H1 (cell line): ENCODE measurements at places on chromosomes 16 and 17.

DNA sequence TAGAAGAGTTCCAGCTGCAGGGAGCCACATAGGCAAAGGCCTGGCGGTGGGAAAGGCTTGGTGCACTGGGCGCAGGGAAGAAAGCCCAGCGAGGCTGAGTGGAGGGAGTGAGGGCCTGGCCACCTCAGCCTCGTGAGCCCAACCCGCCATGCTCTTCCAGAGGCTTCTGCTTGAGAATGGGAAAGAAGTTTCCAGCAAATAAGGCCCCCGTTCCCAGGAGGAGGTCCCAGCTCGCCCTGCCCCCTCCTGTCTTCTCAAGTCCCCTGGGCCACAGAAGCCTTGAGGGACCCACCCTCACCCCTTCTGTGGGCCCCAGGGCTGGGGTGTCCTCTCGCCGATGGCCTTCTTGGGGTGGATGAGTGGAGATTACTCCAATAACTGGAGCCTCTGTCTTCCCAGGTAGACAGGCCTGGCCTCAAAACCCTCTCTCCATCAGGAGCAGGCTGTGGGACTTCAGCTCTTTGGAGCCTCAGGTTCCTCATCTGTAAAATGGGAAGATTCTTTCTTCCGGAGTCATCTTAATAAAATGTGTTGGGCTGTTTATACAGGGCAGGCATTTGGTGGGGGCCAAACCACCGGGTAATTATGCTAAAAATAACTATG is 933 bp upstream of the SNN start:
- DNase-seq, result no peak

DNA sequence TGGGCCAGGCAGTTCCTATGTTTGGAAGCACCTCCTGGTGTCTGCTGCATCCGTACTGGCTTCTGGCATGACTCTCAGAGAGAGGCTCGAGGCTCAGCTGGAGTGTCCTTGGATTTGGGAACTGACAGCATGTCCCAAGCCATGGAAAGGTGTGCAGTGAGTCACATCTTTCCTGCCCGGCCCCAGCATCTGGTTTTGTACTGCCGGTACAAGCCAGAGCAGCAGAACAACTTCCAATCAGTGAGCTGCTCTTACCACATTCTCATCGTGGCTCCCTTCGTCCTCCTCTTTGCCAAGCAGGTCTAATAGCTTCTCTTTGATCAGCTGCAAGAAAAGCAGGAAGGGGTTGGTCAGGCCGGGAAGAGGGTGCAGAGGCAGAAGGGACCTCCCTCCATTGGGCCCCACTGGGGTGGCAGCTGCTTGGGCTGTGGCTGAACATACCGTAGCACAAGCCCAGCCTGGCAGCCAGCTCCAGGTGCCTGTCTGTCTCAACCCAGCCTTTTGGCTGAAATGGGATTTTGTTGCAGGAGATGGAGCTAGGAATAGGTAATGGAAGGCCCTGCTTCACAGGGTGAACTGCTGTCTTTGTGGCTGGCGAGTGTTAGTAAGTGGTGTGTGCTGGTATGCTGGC is 24.2 kb downstream of the SPACA3 start:
- DNase-seq, result no peak

DNA sequence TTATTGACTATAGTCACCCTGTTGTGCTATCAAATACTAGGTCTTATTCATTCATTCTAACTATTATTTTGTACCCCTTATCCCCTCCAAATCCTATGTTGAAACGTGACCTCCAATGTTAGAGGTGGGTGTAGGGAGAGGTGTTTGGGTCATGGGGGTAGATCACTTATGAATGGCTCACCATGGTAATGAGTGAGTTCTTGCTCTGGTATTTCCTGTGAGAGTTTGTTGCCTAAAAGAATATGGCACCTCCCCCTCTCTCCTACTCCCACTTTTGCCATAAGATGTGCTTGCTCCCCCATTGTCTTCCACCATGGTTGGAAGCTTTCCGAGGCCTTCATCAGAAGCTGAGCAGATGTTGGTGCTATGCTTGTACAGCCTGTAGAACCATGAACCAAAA is 59.3 kb upstream of the BRD7 start:
- no peak for DNase-seq

DNA sequence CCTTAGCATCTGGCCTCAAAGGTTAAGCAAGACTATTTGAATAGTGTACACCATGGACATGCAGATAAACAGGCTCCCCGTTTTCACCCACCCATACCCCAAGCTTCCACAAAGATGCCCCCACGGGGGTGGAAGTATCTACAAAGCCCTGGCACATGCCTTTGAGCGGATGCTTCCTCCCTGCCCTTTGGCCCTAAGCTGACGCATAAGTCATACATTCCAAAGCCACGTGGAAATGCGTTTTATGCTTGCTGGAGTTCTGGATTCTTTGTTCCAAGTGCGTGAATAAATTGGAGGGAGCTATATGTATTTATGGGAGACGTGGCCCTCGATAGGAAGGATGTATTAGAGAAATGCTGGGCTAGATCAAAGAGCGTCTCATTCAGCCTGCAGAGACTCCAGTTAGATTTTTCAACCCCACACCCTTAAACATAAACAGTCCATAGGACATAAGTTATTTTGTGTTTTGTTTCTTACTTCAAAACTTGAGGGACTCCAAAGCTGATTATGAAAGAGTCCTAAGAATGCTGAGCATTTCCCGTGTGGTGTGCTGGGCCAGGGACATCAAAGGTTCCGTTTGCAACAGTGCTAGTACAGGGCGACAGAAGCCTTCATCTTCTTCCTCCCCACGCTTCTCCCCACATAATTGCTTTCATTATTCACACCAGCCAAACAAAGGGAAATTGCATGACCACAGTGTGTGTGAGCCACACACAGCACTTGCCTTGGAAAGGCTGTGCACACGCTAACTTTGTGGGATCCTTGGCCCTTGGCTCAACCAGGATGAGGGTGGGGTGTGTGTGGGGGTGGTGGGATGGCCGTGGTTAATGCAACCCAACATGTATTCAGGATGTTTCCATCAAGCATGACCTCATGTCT is 73.6 kb downstream of the WIPI1 start:
- no peak for DNase-seq

DNA sequence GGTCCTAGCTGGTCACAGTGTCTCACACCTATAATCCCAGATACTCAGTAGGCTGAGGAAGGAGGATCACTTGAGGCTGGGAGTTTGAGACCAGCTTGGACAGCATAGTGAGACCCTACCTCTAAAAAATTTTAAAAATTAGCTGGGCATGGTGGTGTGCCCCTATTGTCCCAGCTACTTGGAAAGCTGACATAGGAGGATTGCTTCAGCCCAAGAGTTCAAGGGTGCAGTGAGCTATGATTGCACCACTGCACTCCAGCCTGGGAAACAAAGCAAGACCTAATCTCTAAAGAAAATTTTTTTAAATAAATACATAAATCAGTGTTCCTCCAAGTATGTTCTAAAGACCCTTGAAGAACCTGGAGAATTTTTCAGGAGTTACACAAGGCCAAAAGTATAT is 50.6 kb upstream of the GNAO1 start:
- no peak for DNase-seq

DNA sequence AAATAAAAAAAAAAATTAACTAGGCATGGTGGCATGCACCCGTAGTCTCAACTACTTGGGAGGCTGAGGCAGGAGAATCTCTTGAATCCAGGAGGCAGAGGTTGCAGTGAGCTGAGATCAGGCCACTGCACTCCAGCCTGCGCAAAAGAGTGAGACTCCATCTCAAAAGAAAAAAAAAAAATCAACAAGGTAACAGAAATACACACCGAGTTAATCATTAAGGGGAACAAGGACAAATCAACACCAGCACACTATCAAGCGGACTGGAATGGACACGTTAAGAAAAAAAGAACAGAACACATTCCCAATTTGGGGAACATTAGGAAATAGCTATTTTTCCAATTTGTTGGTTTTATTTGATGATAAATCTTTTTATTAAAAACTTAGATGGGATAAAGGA is 28.4 kb upstream of the GLG1 start:
- no peak for DNase-seq

- DNase-seq, result no peak
Observed at GRCh38 chr17:41065829-41066624, at the start of gene KRTAP2-4. Gene KRTAP2-4, minus strand, starts transcription at chr17:41065879. Its CDS starts 34 bp downstream, at chr17:41065845.

DNA sequence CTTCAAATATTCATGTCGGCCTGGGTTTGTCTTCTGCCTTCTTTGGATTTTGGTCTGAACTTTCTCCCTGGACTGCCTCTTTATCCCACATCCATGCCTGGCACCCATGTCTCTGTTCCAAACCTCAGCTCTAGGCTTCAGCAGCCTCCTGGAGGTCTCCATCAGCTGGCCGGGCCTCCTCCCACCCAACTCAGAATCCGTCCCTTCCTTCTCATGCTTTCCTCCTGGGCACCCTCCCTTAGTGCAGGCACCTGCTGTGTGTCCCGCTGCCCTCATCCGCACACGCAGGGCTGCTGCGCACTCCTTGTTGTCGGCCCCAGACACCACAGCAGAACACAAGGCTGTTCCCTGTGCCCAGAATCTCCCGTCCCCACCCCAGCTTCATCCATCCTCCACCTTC is 14.0 kb downstream of the LDHD start:
- no peak for DNase-seq

GRCh38 chr17:76238847-76239537 is 1.3 kb downstream of the RNF157 start:
- no peak for DNase-seq

DNA sequence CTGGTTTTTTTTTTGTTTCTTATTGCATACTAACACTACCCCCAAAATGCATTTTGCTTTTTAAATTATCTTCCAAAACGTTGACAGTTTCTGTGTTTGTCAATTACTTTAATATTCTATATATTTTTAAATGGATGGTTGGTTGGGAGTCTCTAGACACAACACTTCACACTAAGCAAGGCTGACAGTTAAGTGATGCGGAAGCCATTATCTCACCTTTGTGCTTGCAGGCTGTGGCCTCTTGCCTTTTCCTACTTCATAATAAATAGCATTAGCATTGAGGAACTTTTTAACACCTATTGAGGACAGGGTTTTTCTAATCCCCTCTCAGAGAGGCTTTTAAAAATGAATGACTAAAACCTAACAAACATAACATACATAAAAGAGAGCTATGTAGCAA is 280.8 kb upstream of the TBX2 start:
- no peak for DNase-seq

DNA sequence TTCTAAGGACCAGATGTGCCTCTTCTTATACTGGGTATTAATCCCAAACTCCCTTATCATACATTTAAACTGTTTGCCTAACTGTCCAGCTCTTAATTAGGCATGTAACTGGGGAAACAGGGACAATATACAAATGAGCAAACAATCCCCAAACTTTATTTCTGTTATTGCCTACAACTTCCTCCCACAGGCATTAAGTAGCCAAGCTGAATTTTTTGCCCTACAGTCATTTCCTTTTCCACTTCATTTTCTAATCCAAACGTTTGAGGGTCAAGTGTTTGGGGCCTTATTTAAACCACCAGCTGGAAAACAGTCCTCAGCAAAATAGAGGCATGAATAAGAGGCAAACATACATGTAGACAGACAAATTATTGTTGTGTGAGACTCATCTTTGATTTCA is 77.4 kb upstream of the CCL2 start:
- no peak for DNase-seq

DNA sequence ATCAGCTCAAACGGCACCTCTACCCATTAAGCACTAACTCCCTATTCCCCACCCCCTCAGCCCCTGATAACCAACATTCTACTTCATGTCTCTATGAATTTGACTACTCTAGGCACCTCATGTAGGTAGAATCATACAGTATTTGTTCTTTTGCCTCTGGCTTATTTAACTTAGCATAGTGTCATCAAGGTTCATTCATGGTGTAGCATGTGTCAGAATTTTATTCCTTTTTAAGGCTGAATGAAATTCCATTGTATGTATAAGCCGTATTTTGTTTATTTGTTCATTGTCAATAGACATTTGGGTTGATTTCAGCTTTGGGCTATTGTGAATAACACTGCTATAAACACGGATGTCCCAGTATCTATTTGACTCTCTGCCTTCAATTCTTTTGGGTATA is 794.9 kb upstream of the SOX9 start:
- no peak for DNase-seq

- DNase-seq, result no peak
Observed at GRCh38 chr16:68492543-68493411, 44.5 kb upstream of the SMPD3 start.

- no peak for DNase-seq
Observed at GRCh38 chr16:30368122-30368791, 2.0 kb downstream of the TBC1D10B start.

GRCh38 chr16:4976611-4977145 is 18.5 kb downstream of the SEC14L5 start:
- DNase-seq, result no peak

DNA sequence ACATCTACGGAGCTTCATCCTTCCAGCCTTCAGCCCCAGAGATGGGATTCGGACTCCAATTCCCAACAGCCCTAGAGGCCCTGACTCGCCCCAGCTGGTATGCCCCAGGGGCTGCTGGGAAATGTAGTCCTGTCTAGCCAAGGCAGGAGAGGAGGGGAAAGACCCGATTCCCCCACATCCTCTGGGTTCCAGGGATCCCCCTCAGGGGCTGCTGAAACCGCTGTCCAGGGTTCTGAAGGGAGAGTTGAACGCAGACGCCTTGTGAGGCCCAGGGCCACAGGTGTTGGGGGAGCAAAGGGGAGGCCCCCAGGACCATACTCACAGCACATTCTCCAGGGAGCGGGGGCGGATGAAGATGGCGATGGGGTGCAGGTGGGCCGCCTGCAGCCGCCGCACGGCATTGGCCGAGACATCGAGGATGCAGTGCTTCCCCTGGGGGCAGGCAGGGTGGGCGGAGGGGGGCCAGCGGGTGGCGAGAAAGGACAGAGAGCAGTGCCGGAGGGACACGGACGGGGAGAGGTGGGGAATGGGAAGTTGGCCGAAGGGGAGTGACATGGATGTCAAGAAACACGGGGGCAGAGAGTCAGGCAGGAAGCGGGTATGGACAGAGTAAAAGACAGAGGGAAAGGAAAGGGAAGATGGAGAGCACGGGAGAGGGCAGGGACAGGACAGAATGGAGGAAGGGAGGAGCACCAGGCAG is 12.6 kb upstream of the ASGR1 start:
- DNase-seq, result peak; percentile 53

GRCh38 chr17:44636562-44636961 is 19.7 kb upstream of the MEIOC start:
- DNase-seq, result no peak

DNA sequence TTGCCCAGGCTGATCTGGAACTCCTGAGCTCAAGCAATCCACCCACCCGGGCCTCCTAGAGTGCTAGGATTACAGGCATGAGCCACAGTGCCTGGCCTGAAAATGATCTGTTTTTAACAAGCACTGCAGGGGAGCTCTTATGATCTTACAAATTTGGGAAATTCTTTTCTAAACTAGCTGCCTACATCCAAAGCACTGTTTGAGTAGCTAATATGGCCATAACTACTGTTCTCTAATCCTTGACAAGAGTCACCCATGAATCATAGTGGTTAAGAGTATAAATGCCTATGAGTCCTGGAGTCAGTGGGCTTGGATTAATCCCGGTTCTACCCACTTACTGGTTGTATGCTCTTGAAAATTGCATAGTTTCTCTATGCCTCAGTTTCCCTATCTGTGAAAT is 1.4 kb upstream of the CPPED1 start:
- no peak for DNase-seq

GRCh38 chr16:2691491-2692248 is 9.3 kb downstream of the KCTD5 start:
- no peak for DNase-seq

- no peak for DNase-seq
Observed at GRCh38 chr16:28532940-28533647, 5.7 kb downstream of the NUPR1 start.

- DNase-seq, result no peak
Observed at GRCh38 chr16:866252-866896, 65.8 kb upstream of the GNG13 start.
